ENCODE measurements at places on chromosomes 12 and 14. TPM values are rescaled to one million over a fixed set of nuclear protein-coding genes. Genes with fewer than 3 reads are reported as not detected.
A peak's percentile ranks its signal among the peaks of the same experiment; 100 is the strongest.

DNA sequence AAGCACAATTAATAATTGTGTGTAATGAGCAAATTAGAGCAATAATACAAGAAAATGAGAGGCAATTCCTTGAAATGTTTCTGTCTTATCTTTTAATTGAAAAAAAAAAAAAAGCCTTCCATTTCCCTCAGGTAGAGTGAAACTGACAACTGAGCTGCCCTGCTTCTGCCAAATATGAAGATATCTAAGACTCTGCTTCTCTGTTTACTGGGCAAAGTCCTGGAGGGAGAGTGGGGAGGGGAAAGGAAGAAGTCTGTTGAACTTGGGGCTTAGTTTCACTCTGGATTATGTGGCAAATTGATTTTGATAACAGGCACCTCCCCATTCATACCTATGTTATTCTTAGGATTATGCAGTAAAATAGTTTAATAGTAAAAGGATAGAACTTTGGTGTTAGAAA is 364.9 kb downstream of the NRXN3 start:
- no peak for DNase-seq

SCN8A gene
- 0.30 TPM for total RNA-seq

INHBC gene
- not detected for total RNA-seq

LRTM2 gene
- not detected for total RNA-seq

- peak; percentile 48 for DNase-seq
Measured at GRCh38 chr14:99055816-99056215, 216.2 kb downstream of the BCL11B start.

MGAT2 gene
- 41.7 TPM for total RNA-seq

DNA sequence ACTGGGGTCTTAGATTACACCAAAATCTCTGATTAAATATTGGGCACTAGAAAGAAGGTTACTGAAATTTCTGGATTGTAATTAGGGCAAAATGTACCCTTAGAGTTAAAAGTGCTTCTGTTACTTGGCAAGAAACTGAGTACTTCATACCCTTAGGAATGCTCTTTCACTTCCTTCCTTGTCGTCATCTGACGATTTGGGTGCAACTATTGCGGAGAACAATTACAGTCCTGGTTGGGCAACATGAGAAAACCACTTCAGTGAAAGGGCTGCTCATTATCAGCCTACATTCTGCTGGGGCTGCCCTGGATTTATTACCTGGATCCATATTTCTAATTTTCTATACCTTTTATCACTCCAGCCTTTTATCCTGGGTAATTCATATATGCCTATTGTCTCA is 348.5 kb upstream of the MDGA2 start:
- peak; percentile 43 for DNase-seq

DNA sequence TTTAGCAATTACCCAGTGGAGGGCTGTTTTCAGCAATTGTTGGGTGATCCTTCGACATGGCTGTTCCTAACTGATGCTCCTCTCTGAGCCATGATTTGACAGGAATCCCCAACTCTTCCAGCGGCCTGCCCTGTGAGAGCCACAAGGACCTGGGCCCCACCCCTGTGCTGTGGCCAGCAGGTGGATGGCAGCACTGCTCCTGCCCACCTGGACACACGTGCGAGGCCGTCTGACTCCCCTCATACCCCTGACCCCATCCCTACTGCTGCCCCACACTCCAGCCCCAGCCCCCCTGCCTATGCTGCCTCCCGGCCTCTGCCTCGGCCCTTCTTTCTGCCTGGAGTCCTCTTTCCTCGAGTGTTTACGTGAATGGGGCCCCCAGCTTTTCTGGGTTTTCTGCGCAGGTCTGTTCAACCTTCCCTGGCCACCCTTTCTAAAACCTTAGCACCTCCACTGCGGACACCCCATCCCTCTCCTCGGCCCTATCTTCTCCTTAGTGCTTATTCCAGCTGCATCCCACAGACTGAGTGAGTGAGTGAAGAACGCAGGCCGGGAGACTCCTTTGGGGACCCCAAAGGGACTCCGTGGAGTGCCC is 111.4 kb downstream of the DICER1 start:
- peak; percentile 3 for DNase-seq

DNA sequence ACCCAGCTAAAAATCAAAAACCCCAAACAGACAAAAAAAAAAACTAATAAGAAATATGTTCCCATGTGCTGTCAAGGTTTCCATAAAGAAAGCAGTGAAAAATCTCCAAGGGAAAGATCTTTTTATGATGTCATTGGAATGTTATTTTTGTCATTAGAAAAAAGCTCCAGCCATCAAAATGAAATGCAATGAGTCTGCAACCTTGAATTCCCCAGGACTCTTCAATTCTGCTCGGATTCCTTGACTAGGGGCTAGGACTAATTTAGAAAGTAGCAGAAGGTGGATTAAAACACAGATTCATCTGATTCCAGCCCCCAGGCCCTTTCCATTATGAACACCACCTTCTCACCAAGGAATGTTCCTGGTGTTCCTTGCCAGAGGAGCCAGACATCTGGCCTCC is 6.0 kb upstream of the PCNX1 start:
- DNase-seq = no peak

DNA sequence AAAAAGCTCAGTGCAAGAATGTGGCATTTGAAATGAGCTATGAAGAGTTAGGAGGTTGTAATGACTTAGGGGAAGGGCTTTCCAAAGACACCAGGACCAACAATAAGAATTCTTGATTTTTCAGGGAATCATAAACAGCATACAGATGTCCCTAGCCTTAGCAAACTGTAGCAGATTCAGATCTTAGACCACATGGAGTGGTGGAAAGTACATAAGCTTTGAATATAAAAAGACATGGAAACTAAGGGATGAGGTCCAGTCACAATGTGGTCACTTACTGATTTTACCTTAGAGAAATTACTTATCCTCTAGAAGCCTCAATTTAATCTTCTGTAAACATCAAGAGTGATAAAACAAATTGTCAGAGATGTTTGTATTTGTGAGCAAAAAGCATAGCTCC is 186.6 kb downstream of the DUSP6 start:
- no peak for DNase-seq

DNA sequence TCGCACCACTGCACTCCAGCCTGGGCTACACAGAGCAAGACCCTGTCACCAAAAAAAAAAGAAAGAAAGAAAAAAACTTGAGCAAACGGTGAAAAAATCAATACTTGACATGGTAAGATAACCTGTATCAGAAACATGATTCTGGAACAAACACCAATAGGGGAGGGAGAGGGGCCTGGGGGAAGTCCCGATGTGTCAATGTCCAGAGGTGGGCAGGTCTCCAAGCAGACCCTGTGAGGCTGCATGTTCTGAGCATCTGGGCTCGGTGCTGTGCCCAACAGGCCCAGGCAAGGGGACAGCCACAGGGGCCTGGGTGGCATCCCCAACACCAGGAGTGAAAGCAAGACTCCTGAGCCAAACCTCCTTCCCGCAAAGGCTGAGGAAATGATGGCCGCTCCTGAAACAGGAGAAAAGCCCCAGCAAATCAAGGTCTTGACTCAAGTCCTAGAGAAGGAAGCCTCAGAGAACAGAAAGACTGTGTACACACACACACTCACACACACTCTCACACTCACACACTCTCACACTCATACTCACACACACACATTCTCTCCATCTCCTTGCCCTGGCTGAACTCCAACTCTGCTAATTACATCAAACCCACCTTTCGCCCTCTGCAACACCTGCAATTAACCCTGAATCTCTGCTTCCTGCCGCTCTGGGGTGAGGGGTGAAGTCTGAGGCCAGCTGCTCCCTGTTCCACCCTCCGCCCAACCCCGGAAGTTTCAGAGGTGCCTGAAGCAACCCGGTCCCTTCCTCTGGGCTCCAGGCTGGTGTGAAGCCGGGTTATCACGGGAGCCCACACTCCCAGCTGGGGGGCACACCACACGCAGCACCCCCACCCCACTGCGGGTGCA is 20.4 kb downstream of the CCDC88C start:
- DNase-seq = no peak

DNA sequence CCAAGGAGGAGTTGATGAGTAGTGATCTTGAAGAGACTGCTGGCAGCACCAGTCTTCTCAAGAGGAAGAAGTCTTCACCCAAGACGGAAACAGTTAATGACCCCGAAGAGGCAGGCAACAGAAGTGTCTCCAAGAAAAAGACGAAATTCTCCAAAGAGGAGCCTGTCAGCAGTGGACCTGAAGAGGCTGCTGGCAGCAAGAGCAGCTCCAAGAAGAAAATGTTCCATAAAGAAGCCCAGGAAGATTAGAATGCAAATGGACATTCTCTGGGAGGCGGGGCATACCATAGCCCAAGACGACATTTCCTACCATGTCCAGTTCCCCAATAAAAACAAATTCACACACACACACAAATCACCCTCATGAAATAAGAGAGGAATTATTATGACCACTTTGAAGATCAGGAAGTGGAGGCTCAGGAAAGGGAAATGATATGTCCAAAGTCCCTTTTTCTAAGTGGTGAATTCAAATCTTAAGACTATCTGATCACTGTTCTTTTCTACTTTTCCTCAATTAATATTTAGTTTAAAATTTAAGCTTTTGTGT is 131.8 kb downstream of the PAWR start:
- DNase-seq = no peak

DNA sequence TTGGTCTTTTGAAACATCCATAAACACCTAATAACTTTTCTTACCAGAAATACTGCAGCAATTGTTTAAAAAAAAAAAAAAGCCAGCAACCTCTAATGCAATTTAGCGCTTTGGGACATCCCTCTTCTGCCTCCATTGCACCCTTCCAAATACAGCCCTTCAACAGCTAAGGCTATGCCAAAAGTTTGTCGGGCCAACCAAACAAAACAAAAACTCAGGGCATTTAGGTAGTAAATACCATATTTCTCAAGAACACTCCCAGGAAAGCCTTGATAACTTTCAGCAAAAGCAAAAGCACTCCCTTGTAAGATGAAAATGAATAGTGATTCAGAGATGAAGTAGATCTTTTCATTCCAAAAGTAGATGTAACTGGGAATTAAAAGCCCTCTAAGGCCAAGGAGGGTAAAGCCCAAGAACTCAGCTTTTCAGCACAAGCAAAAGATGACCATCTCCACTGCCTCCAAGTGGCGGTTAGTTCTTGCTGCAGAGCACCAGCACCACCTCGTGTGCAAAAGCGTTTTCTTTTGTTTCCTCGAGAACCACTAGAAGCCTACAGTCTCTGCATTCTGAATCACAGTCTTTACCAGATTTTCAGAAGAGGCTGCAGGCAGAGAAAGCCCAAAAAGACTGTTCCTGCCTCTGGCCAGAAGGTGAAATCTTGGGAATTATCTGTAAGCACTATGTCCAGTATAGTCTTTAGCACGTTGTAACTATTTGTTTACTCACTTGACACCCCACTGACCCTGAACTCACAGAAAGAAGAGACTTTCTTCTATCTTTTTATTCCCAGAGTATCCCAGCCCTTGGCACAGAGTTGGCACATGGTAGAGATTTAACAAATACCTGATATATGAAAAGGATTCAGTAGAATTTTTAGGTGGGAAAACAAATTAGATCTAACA is 53.1 kb downstream of the SIX6 start:
- no peak for DNase-seq

GRCh38 chr12:115088995-115089841 is 405.2 kb upstream of the TBX3 start:
- peak; percentile 27 for DNase-seq

BMAL2 gene
- total RNA-seq = 2.3 TPM

DNA sequence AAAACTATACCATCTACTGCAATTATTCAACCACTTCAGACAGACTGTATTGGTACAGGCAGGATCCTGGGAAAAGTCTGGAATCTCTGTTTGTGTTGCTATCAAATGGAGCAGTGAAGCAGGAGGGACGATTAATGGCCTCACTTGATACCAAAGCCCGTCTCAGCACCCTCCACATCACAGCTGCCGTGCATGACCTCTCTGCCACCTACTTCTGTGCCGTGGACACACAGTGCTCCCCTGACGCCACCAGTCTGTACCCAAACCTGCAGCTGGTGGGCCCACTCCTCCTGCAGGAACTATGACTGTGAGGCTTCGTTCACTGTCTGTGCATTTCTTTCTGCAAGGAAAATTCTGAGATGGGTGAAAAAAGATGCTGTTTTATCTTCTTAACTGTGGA is 284.7 kb downstream of the DAD1 start:
- no peak for DNase-seq

DNA sequence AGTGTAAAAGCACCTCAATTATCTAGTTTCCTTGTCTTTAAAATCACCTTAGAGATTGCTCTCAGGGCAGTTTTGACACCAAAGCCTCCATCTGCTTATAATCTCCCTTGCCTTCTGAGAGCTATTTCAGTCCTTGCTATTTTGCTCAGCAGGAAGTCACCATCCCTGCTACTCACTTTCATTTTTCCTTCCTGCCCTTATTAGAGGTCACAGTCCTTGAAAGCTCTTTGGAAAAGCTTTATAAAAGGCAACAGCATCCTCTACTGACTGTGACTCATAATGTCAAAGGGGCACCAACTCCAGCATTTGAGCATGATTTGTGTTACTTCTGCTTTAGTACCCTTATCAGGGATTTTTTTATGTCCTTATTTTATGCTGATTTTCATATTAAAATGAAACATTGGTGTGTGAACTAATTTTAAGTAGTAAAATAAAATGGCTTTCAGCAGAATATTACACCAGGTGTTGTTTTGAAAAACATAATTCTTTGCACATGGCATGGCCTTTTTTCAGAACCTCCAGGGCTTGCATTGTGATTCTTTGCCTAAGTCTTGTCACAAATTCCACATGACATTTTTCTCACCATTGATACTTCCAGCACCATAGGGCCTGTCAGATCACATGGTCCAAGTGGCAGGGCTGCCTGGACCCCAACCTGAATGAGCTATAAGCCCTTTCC is 213.0 kb downstream of the ADAMTS20 start:
- no peak for DNase-seq

GRCh38 chr14:106039400-106039799 is 513.0 kb downstream of the TMEM121 start:
- DNase-seq = no peak

- DNase-seq = no peak
Measured at GRCh38 chr12:95088379-95088778, 15.0 kb upstream of the NR2C1 start.

AICDA gene
- total RNA-seq = 0.74 TPM

NGB gene
- not detected for total RNA-seq

MDGA2 gene
- not detected for total RNA-seq

LBHD2 gene
- not detected for total RNA-seq

GRCh38 chr12:53195516-53196420 is 11.3 kb downstream of the ITGB7 start:
- no peak for DNase-seq

GRCh38 chr14:61566537-61567225 is 128.6 kb upstream of the HIF1A start:
- DNase-seq = no peak

DNA sequence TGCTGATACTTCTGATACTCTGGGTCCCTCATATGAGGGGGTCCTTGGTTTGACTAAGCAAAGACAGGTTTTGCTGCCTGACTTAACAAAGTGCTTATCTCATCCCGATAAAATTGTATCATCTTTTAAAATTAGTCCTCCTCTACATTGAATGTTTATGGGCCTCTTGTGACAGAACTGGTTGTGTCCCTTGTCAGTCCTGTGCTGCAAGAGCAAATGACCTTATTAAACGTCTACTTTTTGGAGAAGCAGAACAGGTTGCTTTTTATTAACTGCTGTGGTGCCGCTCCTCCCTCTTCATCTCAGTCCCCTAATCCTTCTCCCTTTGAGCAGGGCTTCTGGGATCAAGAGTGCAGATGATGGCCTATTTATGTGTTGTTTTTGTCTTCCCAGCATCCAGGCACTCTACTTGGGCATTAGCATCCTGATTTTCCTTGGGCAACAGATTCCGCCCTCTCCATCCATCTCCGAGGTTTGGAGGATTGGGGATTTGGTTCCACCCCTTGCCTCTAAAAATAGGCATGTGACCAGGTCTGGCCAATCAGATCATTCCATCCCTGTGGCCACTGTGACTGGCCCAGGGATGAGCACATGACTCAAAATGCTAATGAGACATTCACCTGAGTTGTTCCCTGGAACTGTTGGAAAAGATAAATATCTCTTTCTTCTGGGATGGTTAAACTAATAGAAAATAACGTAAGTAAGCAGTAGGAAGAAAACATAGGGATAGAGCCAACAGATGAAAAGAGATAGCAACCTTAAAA is 2.9 kb upstream of the DENR start:
- no peak for DNase-seq

All from upper lobe of left lung (tissue), 6 donors.